ENCODE measurements at places on chromosomes 3 and 15. TPM values are rescaled to one million over a fixed set of nuclear protein-coding genes. Genes with fewer than 3 reads are reported as not detected.

- DNase-seq, result peak; percentile 25
- H3K27me3 ChIP-seq, result no peaks in the 10 kb centered on the region
- peak overlapping the region; percentile 84 for H3K27ac ChIP-seq
- peaks cover 26% of the 10 kb centered on the region for H3K36me3 ChIP-seq
- peak overlapping the region; percentile 87 for H3K4me3 ChIP-seq
- peaks cover 15% of the 10 kb centered on the region for H3K4me1 ChIP-seq
These were observed 41.1 kb upstream of the AP3B2 start for GRCh38 chr15:82750831-82751180.

INSYN1 gene
- 6.1 TPM for total RNA-seq

ISL2 gene
- total RNA-seq, result 1.8 TPM

GRCh38 chr3:101531473-101532086, 18.6 kb upstream of the SENP7 start:
- no peaks in the 10 kb centered on the region for H3K27me3 ChIP-seq
- no peaks in the 10 kb centered on the region for H3K36me3 ChIP-seq
- no peak overlapping the region for H3K4me3 ChIP-seq

DNA sequence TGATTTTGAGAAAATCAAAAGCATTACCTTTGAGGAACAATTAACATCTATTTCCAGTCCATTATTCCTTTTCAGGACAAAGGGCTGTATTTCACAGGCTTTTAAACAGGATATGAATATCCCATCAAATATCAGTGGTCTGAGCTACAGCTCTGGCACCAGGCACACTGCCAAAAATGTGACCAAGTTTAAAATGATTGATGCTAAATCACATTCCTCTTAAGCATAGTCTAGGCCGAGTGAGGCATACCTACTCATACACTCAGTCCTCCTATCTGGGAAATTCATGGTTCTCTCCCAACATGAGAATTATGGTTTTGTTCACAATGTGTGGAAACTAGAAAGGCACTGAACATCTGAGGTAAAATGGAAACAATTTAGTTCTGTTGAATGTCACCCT, 683.5 kb downstream of the TUSC7 start:
- H3K36me3 ChIP-seq, result no peaks in the 10 kb centered on the region
- H3K27me3 ChIP-seq, result no peaks in the 10 kb centered on the region
- no peak for DNase-seq
- H3K27ac ChIP-seq, result no peak overlapping the region

Data from upper lobe of left lung (tissue), 6 donors.